ENCODE measurements at places on chromosomes 12 and 14. TPM values are rescaled to one million over a fixed set of nuclear protein-coding genes. Genes with fewer than 3 reads are reported as not detected.

The FAM90A1 gene
- total RNA-seq, result 0.65 TPM

DNA sequence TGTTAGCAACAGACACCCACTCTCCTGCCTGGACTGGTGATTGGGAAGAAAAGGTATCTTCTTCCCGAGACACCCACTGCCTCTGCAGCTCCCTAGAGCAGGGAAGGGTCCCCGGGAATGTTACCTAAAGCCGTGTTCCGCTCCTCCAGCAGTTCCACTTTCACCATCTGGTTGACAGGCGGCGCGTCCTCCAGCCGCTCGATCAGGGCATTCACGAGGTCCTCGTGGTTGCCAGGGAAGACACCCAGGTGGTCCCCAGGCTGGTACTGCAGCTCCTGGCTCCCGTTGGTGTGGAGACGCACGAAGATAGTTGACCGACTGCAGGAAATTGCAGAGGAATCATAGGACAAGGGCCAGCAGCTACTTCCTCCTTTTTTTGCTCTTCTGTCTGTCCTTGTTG lies 44.2 kb upstream of the FBXO21 start:
- DNase-seq, result no peak

The TMPRSS12 gene
- total RNA-seq, result not detected

DNA sequence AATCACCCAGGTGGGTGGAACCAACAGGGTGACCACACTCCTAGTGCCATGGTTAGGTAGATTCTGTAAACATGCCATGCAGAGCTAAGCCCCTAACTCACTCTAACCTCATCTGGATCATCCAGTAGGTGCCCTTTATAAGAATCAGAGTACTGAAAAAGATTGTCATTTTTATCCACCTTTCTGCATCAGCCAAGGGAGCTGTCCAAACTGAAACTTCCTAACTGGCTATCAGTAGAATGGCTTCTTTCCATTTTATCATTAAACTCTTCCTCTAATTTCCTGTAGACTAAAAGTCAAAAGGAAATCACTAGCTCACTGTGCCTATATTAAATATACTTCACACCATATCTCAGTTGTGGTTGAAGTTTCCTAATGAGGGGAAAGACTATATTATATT lies 6.5 kb downstream of the KCNK10 start:
- DNase-seq, result no peak

The ZNF740 gene
- 24.3 TPM for total RNA-seq

DNA sequence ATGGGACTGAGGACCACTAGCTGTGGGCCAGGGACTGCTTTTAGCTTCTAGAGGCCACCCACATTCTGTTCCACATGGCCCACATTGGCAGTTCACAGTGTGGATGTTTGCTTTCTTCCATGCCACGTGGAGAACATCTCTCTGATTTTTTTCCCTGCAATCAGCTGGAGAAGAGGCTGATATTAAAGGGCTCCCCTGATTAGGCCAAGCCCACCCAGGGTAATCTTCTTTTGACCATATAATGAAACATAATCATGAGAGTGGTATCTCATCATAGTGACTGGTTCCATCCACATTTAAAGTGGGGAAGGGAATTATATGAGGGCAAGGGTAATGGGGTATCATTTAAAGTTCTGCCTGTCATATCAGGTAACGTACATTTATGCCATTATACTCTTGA lies 15.8 kb downstream of the DAAM1 start:
- DNase-seq, result no peak

DNA sequence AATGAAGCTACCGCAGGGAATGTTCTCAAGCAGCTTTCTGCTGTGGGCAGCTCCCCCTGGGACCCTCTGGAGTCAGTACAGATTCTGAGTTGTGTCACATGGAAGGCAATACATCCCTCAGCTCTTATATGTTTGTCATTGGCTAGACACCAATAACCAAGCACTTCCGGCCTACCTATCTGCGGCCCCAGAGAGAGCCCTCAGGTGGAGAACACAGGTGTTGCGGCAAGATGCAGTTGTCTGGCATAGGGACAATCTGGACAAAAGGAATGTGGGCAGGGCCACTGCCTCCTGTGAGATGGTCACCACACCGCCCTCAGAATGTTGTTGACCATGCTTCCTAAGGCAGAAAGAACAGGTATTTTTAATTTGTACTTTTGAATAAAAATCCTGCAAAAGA lies 118.7 kb downstream of the BRMS1L start:
- no peak for DNase-seq

DNA sequence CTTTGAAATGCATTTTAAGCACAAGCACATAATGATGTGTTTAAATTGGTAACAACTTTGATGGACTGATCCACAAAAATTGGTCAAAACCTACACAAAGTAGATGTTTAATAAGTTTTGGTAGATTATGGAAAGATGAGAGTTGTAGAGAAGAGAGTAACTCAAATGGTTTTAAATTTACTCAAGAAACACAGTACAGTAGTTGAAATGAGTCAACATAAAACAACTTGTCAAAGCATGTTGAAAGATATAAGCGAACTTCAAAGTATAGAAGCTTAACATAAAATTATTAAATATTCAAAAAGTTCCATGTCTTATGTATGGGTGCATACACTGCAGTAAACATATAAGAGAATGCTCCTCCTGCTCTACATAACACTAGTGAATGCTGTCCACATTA lies 49.4 kb downstream of the KITLG start:
- no peak for DNase-seq

The HOXC10 gene
- not detected for total RNA-seq

GRCh38 chr14:71711619-71712018 lies 220.6 kb upstream of the RGS6 start:
- no peak for DNase-seq

DNA sequence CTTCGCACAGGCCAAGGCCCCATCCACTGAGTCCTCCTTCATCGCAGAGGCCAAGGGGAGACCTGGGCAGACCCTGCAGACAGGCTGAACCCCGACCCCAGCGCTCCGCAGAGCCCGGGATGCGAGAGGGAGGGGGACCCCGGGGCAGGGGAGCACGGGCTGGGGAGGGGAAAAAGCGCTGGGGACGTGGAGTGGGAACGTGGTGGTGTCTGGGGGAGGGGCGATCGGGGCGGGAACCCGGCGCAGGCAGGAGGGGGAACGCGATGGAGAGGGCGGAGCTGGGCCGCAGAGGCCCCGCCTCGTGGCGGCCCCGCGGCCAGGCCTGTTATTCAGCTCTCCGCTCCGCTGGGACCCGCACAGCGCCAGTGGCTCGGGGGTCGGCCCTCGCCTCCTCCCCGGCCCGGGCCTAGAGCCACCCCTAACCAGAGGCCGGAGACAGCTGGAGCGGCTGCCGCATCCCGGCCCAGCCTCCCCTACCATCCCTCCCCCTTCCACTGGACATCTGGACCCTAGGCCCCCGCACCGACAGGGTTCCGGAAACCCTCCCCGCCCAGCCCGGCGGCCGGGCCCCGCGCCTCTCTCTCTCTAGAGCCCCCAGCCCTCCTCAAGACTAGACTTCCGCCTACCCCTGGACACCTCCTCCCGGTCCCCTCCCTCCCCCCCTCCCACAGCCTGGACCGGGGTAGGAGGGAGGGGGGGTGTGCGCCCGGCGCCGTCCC lies at the start of gene ARHGEF25:
Gene ARHGEF25 (plus strand): TSS at position 328 of the 719 bp plus-strand sequence. CDS start 460 bp downstream, outside the sequence.
- no peak for DNase-seq

DNA sequence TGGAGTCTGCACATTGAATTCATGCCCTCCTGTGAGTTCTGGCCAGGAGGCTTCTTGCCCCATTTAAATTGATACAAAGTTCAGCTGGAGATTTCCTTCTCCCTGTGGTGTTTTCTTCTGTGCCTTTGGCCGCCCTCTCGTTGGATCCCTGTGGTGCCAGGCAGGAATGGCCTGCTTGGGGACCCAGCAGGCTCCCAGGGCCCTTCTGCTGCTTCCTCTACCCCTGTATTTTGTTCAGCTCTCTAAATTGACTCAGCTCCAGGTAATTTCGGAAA lies 197.2 kb downstream of the FOXA1 start:
- DNase-seq, result no peak

The SLC35F4 gene
- total RNA-seq, result not detected

- peak; percentile 33 for DNase-seq
Measured at GRCh38 chr12:121060149-121061001, 21.3 kb upstream of the OASL start.

DNA sequence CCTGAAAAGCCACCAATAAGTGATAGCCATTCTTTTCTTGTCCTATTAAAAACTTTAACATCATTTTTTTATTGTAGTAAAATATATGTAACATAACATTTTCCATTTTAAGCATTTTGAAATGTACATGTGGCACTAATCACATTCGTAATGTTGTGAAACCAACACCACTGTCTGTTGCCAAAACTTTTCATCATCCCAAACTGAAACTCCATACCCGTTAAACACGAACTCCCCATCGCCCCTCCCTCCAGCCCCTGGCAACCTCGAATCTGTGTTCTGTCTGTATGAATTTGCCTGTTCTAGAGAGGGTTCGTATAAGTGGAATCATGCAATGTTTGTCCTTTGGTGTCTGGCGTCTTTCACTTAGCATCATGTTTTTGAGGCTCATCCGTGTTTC lies 75.9 kb downstream of the CCDC92 start:
- no peak for DNase-seq

The RERGL gene
- not detected for total RNA-seq

GRCh38 chr12:104276273-104277131 lies 27.0 kb upstream of the EID3 start:
- no peak for DNase-seq

The TAS2R42 gene
- not detected for total RNA-seq

DNA sequence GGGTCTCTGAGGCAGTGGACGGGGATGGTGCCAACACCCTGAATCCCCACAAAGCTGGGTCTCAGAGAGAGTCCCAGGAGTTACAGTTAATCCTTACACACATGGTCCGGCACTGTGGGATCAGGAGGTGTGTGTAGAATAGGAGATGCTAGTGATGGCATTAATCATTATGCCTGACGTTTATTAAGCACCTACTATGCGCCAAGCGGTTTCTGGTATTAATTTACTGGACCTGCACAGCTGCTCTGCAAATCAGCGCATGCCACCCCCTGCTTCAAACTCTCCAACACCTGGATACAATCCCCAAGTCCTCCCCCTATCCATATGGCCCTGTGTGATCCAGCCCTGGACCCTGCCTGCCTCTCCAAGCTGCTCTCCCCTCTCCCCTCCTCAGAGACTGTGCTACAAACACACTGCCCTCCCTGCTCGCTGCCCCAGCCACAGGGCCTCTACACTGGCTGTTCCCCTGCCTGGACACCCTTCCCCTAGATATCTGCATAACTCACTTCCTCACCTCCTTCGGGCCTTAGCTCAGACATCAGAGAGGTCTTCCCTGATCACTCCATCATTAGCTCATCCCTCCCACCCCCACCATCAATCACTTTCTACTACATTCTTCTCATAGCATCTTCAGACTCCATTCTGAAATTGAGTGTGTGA lies 86.0 kb downstream of the RFLNA start:
- DNase-seq, result no peak

GRCh38 chr14:102590667-102591099 lies 1.8 kb upstream of the RCOR1 start:
- no peak for DNase-seq

DNA sequence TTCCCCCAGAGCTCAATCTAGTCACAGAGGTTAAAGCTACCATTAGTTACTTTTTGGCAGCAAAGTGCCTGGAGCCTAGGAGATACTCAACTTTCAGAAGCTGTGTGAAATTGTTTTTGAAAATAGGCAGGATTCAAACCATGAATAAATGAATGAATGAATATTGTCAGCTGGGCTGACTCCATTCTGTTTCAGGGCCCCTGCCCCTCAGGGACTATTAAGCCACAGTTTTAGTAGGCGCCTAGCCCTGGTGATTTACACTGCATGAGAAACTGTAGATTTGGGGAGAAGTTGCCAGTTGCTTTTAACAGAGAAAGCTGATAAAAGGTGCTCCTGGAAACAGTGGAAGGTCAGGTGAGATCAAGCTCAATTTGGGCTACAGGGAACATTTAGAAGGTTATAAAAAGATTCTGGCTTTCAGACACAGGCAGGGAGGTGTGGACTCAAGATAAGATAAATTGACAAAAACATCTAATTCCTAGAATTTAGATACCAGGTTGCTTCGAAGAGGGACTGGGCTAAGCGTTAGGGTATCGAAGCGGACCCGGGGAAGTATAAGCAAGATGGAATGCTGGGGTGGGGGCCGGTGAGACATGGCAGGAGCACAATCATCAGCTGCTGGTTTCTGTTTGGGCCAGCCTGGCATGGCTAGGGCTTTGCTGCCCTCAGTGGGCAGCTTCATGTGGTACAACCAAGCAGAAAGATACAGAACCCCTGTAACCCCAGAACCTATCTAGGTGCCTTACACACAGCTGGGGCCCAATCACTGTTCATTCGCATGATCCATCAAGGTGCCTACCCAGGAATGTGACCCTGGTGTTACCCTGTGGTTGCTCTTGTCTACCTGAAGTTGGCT lies 14.9 kb upstream of the CELA1 start:
- no peak for DNase-seq

DNA sequence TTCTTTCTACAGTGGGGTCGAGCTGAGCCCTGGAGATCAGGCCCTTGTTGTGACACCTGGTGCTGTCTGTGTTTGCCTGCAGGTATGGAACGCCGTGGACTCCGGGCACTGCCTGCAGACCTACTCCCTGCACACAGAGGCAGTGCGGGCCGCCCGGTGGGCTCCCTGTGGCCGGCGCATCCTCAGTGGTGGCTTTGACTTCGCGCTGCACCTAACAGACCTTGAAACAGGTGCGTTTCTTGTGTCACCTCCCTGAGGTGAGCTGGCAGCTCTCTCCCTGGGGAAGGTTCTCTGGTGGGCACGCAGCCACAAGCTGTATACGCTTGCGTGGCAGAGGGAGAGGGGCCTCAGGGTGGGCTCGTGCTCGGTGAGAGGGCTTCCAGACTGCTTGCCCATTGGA lies 119.3 kb downstream of the BEGAIN start:
- DNase-seq, result no peak

GRCh38 chr12:94374124-94374523 lies 85.5 kb downstream of the CEP83 start:
- no peak for DNase-seq

DNA sequence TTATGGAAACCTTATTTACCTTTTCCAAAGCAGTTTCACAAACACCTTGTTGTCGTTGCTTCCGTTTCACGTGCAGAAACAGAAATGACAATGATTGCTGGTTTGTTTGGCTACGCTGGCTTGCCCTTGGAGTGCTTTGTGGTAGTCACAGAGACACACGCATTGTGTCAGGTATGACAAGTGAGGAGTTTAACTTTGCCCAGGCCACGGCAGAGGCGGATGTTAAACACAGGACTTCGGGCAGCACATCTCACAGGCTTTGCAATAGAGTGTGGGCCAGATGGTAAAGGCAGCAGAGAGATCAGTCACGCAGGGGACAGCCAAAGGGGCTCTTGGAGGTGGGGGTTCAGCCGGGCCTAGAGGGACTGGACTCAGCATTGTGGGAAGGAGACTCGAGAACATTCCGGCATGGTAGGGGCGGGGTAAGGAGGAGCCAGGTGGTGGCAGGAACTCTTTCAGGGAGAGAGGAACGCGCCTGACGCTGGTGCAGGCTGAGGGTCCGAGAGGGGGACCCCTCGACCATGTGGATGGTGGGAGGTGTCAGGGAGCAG lies 59.8 kb upstream of the KCNA1 start:
- no peak for DNase-seq

Measured in T-helper 17 cell (primary cell).